ENCODE measurements at places on chromosomes 4 and X.

DNA sequence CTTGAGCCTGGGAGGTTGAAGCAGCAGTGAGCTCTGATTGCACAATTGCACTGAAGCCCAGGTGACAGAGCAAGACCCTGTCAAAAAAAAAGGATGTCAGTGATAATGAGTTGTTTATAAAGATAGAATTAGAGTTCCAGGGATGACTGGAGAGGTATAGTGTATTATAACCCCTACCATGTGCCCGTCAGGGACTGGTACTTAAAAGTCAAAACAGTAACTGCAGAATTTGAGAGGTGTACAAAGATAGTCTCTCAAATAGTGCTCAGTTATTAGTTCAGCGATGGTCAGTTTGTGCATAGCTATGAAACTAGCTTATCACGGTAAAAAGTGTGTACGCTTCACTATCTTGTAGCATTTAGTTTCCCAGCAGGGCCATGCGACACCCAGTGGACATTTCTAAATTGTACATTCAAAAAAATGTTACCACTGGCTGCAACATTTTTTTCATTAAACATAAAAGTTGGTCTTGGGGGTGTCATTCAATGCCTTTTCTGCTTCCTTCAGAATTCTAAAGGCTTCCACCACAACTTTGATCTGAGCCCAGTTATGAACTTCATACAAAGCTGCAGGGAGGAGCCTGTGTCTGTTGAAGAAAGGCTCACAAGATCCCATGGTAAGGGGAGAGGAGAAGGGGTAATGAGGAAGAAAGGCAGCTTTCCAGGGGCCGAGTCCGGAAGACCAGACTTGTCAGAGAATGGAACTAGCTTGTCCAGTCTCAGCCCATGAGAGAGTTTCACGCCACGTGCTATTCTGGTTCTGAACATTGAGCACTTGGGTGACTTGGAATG is 9.2 kb upstream of the GYG2 start:
- DNase-seq = peak; percentile 9

GRCh38 chr4:2823301-2823670 is 20.4 kb upstream of the ADD1 start:
- no peak for DNase-seq

GRCh38 chr4:47774079-47774478 is 63.8 kb downstream of the CORIN start:
- no peak for DNase-seq

- DNase-seq = no peak
Measured at GRCh38 chr4:123412091-123412505, 15.5 kb downstream of the SPRY1 start.

- DNase-seq = no peak
Measured at GRCh38 chrX:47047989-47048388, 30.3 kb upstream of the RGN start.

GRCh38 chr4:7206385-7206784 is 14.0 kb downstream of the SORCS2 start:
- no peak for DNase-seq

DNA sequence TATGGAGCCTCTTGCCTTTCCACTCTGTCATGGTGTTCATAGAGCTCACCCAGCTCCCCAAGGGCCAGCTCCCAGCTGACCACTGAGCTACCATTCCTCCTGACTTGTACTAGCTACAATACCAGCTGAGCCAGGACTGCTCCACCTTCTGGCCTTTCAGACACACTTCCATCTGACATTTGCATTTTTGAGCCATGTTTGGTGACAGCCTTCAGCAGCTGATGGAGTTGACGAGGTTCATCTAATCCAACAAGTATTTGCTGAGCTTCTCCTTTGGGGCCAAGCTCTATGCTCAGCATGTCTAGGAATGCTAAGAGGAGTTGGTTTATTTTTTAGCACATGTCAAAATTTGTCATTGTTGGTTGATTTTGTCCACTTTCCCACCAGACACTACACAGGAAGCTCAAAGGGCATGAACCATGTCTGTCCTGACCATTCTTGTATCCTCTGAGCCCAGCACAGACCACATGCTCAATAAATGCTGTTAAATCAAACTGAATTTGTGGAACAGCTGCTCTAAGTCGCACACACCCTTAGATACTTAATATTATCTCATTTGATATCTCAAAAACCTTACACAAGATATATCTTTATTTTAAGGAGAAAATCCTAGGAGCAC is 142.6 kb upstream of the PPARGC1A start:
- peak; percentile 6 for DNase-seq

- DNase-seq = no peak
Measured at GRCh38 chr4:157265281-157265680, 44.8 kb downstream of the GRIA2 start.

DNA sequence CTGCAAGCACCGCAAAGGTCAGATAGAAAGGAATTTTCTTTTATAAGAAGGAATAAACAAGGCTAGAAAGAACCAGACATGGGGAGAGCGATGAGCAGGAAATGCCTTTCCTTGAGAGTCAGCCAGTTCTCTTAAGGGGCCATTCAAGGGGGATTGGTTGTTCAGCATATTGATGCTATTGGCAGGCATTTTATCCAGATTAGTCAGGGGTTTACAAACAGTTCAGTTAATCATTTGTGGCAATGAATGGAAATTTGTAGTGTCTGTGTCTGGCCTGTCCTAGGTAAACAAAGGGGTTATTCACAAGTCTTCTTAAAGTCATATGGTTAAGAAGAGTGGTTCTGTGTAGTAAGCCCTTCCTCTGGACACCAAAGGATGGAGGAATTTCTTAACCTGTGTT is 184.7 kb upstream of the FRMPD4 start:
- no peak for DNase-seq

DNA sequence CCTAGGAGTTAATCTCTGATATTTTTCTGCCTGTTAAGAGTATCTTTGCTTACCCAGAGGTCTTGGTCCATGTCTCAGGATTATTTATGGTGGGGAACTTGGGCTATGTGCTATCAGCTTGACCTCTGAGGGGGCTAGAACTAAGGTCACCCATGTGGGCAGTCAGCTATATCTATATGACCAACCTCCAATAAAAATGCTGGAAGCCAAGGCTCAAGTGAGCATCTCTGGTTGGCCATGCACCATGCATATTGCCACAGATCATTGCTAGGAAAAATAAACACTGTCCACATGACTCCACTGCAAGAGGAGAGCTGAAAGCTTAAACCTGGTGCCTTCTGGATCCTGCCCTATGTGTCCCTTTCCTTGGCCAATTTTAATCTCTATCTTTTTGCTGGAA is 196.5 kb upstream of the SLC7A11 start:
- DNase-seq = no peak

DNA sequence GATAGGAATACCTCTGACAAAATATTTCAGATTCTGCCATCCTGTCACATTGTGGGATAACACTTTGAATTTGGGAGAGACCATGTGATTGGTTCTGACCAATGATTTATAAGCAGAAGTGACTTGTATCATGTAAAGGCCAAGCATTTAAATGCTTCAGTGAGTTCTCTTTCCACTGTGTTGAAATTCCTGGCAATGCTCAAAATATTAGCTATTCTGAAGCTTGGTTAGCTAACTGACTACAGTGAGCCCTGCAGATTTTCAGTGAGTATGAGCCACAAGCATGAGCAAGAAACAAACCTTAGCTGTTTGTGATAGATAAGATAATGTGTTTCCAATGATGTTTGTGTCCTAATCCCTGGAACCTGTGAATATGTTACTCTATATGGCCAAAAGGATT is 562.8 kb upstream of the AADAT start:
- DNase-seq = no peak

DNA sequence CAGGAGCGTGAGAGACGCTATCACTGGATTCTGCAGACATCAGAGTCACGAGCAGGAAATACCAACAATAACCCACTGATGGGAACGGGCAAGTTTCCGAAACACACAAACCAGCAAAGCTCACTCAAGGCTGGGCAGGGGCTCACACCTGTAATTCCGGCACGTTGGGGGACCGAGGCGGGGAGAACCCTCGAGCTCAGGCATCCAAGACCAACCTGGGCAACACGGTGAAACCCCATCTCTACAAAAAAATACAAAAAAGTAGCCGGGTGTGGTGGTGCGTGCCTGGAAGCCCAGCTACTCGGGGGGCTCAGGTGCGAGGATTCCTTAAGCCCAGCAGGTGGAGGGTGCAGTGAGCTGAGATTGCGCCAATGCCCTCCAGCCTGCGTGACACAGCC is 17.2 kb upstream of the GTPBP6 start:
- no peak for DNase-seq

DNA sequence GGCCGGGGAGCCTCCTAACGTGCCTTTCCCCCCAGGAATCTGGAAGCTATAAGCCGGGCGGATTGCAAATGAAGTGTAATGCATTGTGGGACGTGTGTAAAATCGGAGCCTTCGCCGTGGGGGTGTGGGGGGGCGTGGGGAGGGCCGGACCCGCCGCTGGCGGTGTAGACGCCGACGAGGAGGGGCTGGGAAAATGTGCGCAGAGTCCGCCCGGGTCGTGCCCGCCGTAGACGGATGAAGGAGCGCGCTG is 1.3 kb downstream of the STOX2 start:
- no peak for DNase-seq

DNA sequence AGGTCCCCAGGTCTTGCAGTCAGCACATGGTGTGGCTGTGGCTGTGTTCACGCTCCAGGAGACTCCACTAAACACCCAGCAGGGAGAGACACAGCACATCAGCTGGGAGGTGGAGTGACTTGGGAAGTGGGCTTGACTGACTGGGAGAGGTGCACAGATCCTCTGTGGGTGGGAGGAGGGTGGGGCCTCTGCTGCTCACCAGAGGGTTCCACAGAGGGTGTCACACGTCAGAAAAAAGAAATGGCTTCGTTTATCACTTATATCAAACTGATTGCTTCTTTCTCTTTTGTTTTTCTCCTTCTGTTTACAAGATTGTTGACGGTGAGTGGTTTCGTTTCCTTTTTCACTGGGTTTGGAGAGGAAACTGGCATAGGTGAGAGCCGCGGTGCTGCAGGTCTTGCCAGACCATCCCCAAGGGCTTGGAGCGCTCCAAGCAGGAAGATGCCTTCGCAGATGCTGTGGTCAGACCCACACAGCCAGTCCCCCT is 24.8 kb upstream of the FAM193A start:
- no peak for DNase-seq

DNA sequence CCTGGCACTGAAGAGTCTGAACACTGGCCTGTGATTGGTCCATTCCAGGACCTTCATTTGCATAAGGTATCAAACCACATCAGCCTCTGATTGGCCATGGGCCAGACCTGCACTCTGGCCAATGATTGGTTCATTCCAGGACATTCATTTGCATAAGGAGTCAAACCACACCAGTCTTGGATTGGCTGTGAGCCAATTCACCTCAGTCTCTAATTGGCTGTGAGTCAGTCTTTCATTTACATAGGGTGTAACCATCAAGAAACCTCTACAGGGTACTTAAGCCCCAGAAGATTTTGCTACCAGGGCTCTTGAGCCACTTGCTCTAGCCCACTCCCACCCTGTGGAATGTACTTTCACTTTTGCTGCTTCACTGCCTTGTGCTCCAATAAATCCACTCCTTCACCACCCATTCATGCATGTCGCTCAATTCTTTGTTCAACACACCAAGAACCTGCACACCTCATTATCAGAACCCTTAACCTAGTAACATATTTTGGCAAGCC is 14.2 kb upstream of the HERC5 start:
- peak; percentile 30 for DNase-seq

GRCh38 chrX:39205467-39205866 is 404.2 kb downstream of the MID1IP1 start:
- no peak for DNase-seq

GRCh38 chrX:7133050-7133440 is 14.5 kb upstream of the STS start:
- DNase-seq = no peak

DNA sequence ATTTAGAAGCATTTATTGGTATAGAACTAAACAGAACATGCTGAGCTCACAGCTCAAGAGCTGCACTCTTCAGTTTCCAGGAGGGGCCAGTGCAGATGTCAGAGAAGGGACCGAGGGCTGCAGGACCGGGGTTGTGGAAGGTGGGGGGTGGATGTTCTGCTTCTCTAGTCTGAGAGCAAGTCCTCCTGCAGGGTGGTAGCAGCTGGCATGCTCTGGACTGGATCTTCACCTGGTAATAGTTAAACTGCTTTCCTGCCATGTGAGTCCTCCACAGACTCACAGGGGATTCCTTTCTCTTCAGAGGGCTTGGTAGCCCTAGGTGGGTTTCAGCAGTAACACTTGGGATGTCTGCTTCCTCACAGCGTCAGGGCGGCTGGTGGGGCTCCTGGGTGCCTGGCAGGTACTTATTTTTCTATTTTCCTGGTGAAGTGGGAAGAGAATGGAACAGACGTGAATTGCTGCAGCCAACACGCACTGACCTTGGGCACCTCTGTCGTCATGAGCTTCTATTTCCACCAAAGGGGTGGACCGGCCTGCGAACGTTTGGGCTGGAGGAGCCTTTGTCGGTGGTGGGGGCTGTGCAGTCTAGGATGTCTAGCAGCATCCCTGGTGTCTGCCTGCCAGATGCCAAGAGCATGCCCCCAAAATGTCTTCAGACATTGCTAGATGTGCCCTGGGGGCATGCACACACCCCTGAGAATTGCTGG is 2.5 kb downstream of the MAEA start:
- no peak for DNase-seq

- no peak for DNase-seq
Measured at GRCh38 chr4:154566639-154567204, 3.9 kb downstream of the FGB start.

DNA sequence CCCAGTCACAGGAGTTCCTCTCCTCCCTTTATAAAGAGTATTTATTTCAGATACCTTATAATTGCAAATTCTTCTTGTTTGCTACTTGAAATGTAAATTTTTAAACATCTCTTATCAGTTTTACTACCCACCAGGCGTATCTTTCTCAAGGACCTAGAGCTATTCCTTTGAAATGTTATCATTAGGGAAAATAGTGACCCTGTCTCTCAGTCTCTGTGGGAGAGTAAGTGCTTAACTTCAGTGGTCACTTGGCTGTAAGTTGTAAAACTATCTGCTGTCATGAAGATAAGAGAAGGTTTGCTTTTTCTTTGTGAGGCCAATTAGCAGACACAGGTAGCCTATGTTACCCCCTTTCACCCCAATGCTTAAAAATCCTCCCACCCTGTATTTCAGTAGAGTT is 241.6 kb downstream of the TACR3 start:
- no peak for DNase-seq

- peak; percentile 43 for DNase-seq
Measured at GRCh38 chr4:169269916-169270809, 593 bp downstream of the SH3RF1 start.

DNA sequence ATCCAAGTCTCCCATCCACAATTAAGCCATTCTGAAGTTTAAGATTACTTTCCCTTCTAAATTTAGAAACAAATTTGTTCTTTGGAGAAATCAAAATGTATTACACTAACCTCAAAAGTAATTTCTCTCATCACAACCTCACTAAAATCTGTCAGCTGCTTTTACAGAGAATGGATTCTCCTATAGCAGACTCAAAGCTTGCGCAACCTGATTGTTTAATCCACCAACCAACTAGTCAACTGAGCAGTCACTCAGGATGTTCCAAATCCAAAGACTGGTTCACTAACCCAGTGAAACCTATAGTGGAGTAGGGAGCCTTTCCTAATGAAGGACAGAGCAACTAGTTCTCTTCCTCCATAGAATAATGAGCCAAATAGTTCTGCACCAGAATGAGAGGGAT is 44.3 kb downstream of the RCHY1 start:
- no peak for DNase-seq

Data from suppressor macrophage treated with lipopolysaccharide for 1 hour (primary cell).